ENCODE measurements at places on chromosomes 12 and 14.

- H3K27me3 ChIP-seq, result no peaks in the 10 kb centered on the region
- H3K4me1 ChIP-seq, result no peaks in the 10 kb centered on the region
- H3K36me3 ChIP-seq, result no peaks in the 10 kb centered on the region
- H3K27ac ChIP-seq, result no peak overlapping the region
Measured at GRCh38 chr12:50309950-50310349, 26.6 kb upstream of the LIMA1 start.

GRCh38 chr12:1575408-1576401 is 18.7 kb downstream of the FBXL14 start:
- DNase-seq, result no peak
- H3K27me3 ChIP-seq, result peaks cover 9% of the 10 kb centered on the region
- no peaks in the 10 kb centered on the region for H3K36me3 ChIP-seq
- H3K4me3 ChIP-seq, result no peak overlapping the region

GRCh38 chr14:30349520-30349919 is 209.4 kb upstream of the G2E3 start:
- no peaks in the 10 kb centered on the region for H3K27me3 ChIP-seq
- H3K36me3 ChIP-seq, result no peaks in the 10 kb centered on the region
- no peak overlapping the region for H3K27ac ChIP-seq
- no peaks in the 10 kb centered on the region for H3K4me1 ChIP-seq

DNA sequence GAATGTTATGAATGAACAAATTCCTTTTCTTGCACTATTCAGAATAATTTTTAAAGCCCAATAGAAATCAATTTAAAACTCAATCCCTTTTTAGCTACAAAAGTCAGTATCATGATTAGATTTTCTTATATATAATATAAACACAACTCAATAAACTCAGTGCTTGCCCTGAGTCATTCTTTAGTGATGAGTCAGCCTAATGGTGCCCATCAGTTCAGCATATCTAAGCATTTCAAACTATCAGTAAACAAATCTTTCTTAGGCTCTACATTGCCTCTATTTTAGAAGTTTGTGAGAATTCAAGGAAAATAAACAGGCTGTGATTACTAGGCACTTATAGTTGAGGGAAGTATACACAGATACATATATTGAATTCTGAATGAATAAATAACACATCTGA is 179.6 kb downstream of the NELL2 start:
- no peak overlapping the region for H3K4me3 ChIP-seq
- no peak for DNase-seq
- no peaks in the 10 kb centered on the region for H3K36me3 ChIP-seq
- H3K27ac ChIP-seq, result no peak overlapping the region

DNA sequence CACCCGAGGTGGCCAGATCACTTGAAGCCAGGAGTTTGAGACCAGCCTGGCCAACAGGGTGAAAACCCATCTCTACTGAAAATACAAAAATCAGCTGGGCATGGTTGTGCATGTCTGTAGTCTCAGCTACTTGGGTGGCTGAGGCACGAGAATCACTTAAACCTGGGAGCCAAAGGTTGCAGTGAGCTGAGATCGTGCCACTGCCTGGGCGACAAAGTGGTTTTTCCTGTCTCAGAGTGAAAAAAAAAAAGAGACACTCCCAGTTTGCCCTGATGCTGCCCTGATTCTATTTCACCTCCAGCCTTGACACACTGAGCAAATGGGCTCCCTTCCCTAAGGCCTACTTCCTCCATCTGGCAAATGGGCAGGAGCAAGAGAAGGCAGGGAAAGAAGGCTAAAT is 28.5 kb upstream of the PLEK2 start:
- no peak overlapping the region for H3K27ac ChIP-seq
- no peak overlapping the region for H3K4me3 ChIP-seq
- no peaks in the 10 kb centered on the region for H3K36me3 ChIP-seq
- no peak for DNase-seq

- no peak overlapping the region for H3K4me3 ChIP-seq
- no peaks in the 10 kb centered on the region for H3K36me3 ChIP-seq
- H3K27ac ChIP-seq, result no peak overlapping the region
- no peak for DNase-seq
Measured at GRCh38 chr12:116442946-116443345, 116.2 kb upstream of the MAP1LC3B2 start.

DNA sequence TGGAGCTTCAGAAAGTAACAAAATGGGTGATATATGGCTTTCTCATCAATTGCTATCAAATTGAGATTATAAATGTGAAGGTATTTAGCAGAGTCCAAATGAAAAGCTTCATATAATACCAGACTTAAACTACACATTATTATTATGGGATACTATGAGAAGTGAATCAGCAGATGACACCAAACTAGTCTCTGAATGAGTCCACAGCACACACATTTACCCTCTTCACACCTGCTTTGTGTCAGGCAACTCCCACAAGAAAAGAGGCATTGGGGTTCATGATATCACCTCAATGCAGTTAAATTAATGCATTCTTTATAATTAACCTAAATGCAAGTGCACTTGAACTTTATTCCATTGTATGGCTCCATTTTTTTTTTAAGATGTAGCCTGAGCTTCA is 330.5 kb downstream of the BCL11B start:
- no peaks in the 10 kb centered on the region for H3K36me3 ChIP-seq
- DNase-seq, result no peak
- no peaks in the 10 kb centered on the region for H3K27me3 ChIP-seq
- H3K4me3 ChIP-seq, result no peak overlapping the region

GRCh38 chr12:128968668-128969067 is 115.4 kb downstream of the GLT1D1 start:
- H3K36me3 ChIP-seq, result no peaks in the 10 kb centered on the region
- no peaks in the 10 kb centered on the region for H3K27me3 ChIP-seq
- no peak for DNase-seq
- H3K4me3 ChIP-seq, result no peak overlapping the region

DNA sequence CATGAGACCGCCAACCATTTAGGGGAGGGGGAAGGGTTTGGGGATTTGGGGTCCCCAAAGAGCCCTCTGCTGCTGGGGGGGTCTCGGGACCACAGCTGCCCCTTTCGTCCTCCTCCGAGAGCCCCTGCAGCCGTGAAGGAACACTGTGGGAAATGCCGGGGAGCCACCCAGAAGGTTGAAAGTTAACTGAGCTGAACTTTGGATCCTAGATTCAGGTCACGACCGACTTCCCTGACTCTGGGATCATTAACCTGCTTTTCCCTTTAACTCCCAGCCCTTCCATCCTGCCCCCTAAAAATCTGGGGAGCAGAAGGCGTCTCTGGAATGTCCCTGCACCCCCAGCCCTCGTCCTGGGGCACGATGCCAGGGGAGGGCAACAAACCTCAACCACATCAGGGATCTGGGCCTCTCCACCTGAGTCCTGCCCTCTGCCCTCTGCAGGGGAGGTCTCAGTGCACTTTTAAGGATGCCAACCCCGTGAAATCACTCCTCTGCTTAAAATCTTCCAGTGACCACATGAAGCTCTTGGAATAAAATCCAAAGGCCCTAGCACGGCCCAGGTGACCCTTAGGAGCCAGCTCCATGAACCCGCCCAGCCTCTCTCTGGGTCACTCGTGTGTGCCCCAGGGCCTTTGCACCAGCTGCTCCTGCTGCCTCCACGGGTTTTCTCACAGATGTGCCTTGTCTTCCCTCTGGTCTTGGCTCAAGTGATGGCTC is 95.0 kb downstream of the RFLNA start:
- H3K36me3 ChIP-seq, result peaks cover 7% of the 10 kb centered on the region
- peak overlapping the region; percentile 88 for H3K27ac ChIP-seq
- peak overlapping the region; percentile 56 for H3K4me3 ChIP-seq
- no peaks in the 10 kb centered on the region for H3K27me3 ChIP-seq
- peaks cover 32% of the 10 kb centered on the region for H3K4me1 ChIP-seq

- H3K27ac ChIP-seq, result no peak overlapping the region
- peak overlapping the region; percentile 85 for H3K4me3 ChIP-seq
- DNase-seq, result no peak
- peaks cover 73% of the 10 kb centered on the region for H3K4me1 ChIP-seq
Measured at GRCh38 chr12:106301241-106301610, 1.3 kb upstream of the TCP11L2 start.

DNA sequence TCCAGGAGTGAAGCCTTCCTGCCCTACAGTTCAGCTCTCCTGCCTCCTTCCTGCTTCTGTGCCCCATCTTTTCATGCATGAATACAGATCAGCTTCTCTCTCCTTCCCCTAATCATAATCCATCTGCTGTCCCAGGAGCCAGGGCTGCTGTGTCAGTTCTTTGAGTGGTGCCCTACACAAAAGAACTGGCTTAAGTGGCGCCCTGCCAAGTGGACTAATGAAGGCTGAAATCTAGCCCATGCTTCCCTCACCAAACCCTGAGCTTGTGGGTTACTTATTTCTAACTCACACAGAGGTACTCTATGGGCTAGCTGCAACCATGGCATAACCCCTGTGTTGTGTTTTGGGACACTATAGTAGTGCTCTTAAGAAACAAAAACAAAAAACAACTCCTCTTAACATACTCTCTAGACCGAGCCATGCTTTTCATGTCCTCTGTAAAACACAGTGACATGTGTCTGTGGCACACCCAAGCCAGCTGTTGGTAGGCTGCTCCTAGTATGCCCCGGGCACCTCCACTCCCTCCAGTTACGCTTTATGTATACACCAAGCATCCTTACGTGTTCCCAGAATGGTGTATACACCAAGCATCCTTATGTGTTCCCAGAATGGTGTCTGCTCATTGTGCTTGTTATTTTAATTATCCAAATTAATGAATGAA is 19.3 kb upstream of the ETV6 start:
- peaks cover 21% of the 10 kb centered on the region for H3K4me1 ChIP-seq
- no peak overlapping the region for H3K4me3 ChIP-seq
- no peaks in the 10 kb centered on the region for H3K27me3 ChIP-seq
- H3K36me3 ChIP-seq, result no peaks in the 10 kb centered on the region
- no peak overlapping the region for H3K27ac ChIP-seq

DNA sequence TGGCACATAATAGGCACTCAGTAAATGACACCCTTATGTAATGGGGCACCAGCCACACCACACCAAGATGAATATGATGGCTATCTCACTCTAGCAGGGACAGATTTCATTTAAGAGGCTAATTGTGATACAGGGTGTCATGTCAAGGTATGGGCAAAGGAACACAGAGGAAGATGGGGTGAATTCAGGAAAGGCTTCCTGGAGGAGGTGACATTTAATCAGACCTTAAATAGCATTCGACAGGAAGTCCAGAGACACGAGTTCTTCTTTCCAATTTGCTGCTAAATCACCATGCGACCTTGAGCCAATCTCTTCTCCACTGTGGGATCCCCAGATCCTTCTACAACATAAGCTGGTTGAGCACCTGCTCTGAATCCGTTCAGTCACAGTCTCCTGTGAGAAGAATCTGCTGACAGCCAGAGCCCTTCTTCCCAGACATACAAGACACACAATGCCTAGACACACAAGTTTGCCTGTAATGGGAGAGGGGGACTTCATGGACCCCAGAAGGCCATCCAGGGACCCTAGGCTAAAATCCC is 1.5 kb upstream of the DTX1 start:
- H3K4me1 ChIP-seq, result no peaks in the 10 kb centered on the region
- no peak for DNase-seq
- no peaks in the 10 kb centered on the region for H3K36me3 ChIP-seq
- no peak overlapping the region for H3K4me3 ChIP-seq

GRCh38 chr12:52699960-52700359 is 3.4 kb downstream of the KRT77 start:
- DNase-seq, result no peak
- no peaks in the 10 kb centered on the region for H3K4me1 ChIP-seq
- peaks cover 20% of the 10 kb centered on the region for H3K27me3 ChIP-seq
- no peaks in the 10 kb centered on the region for H3K36me3 ChIP-seq
- H3K27ac ChIP-seq, result no peak overlapping the region
- H3K4me3 ChIP-seq, result no peak overlapping the region

DNA sequence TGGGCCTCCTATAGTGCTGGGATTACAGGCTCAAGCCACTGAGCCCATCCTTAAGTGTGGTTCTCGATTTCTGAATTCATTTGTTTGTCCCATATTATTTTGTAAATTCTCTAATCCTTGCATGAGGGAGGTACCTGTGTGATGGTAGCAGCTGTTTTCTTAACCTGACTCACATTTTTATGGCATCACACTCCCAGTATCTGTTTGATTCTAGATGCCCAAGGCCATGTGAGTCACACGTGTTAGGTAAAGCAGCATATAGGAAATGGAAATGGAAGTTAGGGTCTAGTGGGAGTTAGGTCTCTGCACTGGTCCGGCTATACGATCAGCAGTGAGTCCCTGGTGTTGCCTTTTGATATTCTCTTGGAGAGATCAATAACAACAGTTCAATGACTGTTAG is 198.1 kb downstream of the ERC1 start:
- peaks cover 11% of the 10 kb centered on the region for H3K4me1 ChIP-seq
- peaks cover 5% of the 10 kb centered on the region for H3K36me3 ChIP-seq
- no peak overlapping the region for H3K27ac ChIP-seq
- H3K4me3 ChIP-seq, result no peak overlapping the region

GRCh38 chr12:59699421-59700152 is 103.8 kb downstream of the SLC16A7 start:
- DNase-seq, result no peak
- H3K27ac ChIP-seq, result no peak overlapping the region
- no peak overlapping the region for H3K4me3 ChIP-seq
- no peaks in the 10 kb centered on the region for H3K36me3 ChIP-seq
- H3K27me3 ChIP-seq, result no peaks in the 10 kb centered on the region
- no peaks in the 10 kb centered on the region for H3K4me1 ChIP-seq

GRCh38 chr14:21162081-21162480 is 6.2 kb upstream of the OR5AU1 start:
- no peaks in the 10 kb centered on the region for H3K4me1 ChIP-seq
- H3K27me3 ChIP-seq, result peaks cover 24% of the 10 kb centered on the region
- H3K36me3 ChIP-seq, result no peaks in the 10 kb centered on the region
- H3K4me3 ChIP-seq, result no peak overlapping the region
- DNase-seq, result no peak

DNA sequence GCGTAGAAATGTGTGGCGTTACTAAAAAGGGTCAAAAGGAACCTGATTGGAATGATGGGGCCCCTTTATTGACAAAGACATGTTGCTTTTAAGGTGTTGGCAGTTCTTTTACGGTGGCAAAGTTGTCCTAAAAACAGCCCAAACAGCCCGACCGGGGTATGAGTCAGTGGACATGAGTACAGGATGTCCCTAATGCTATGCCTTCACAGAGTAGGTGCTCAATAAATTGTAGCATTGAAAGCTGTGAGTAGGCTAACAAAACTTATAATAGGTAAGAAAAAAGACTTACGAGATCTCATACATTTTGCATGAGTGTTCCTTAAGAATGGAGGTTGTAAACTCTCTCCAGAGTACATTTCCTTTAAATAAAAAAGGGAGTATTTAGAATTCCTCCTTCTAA is 2.6 kb downstream of the ELK3 start:
- no peaks in the 10 kb centered on the region for H3K36me3 ChIP-seq
- no peak for DNase-seq
- no peak overlapping the region for H3K4me3 ChIP-seq
- no peaks in the 10 kb centered on the region for H3K27me3 ChIP-seq

GRCh38 chr12:95790917-95791849 is 619 bp upstream of the NTN4 start:
- no peaks in the 10 kb centered on the region for H3K27me3 ChIP-seq
- peak overlapping the region; percentile 84 for H3K4me3 ChIP-seq
- DNase-seq, result no peak
- H3K4me1 ChIP-seq, result peaks cover 53% of the 10 kb centered on the region
- no peaks in the 10 kb centered on the region for H3K36me3 ChIP-seq
